HT1080 (cell line): ENCODE measurements at places on chromosomes 13 and 19. TPM values are rescaled to one million over a fixed set of nuclear protein-coding genes. Genes with fewer than 3 reads are reported as not detected.

GRCh38 chr19:944663-945241 lies 18.9 kb downstream of the ARID3A start:
- no peak for DNase-seq

DNA sequence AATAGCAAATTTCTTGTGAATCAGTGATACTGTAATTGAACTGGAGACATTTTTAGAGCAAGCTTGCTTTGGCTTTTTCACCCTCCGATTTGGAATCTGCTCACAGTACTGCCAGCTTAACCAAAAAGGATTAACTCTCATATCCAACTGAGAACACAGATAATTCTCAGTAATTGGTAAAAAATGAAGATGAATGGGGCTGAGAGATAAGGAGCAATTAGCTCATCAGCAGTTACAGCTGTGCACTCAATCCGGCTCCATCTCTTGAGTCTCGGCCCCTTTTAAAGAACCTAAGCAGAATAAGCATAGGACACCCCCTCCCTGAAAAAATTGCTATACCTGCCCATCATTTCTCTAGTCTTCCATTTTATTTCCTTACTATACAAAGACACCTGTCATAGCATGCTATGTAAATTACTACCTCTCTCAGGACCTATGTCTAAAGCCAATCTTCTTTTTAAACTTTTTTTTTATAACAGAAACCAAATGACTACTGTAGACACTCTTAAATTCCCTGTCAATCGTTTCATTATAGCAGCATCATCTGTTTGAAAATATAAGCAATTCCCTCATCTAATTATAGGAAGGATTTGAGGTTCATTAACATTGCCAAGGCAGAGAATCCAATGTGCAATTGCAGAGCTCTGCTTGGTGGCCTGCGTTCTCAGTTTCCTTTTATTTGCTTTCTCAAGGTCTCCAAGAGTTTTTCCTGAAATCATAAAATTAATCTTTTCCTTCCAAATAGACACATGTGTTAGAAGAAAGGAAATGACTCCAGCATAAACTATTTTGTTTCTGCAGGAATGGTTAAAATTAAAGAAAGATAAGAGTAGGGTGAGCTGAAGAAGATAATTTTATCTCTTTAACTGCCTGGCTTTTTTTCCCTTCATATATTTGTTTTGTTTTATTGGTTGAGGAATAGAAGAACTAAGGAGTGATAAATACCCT lies 242.1 kb downstream of the DACH1 start:
- no peak for DNase-seq

FCHO1 gene
- 0.53 TPM in 2 replicates for total RNA-seq

ZNF317 gene
- total RNA-seq, result 21.4 TPM in 2 replicates

DNA sequence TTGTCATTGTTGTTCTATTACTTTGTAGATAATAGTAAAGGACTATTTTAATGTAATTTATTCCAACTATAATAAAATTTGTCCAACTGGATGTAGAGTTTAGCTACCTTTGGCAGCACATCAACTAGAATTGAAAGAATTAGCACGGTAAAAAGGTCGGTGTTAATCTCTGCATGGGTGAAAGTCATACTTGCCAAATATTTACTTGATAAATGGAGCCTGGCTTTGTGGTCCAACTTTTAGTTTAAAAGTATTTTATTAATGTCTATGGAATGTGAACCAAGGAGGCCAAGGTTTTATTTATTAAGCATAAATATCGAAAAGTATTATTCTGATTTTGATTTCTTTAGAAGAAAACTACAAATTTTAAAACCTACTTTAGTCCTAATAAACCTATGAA lies 1389.0 kb downstream of the PCDH9 start:
- no peak for DNase-seq

PLK5 gene
- total RNA-seq, result not detected in 2 replicates

- no peak for DNase-seq
Measured at GRCh38 chr19:10283301-10284064, 3.3 kb upstream of the ICAM4 start.

CERS1 gene
- total RNA-seq, result 1.0 and 3.4 TPM in 2 replicates

GRCh38 chr19:2648528-2648937 lies 54.0 kb downstream of the GNG7 start:
- DNase-seq, result peak; percentile 64

- no peak for DNase-seq
Measured at GRCh38 chr13:46578590-46578975, 25.6 kb downstream of the LRCH1 start.
